Activated CD4-positive, alpha-beta T cell treated with anti-CD3 and anti-CD28 coated beads, Interleukin-2, amount 50 U/mL, for 1 hour (primary cell): ENCODE measurements at places on chromosomes 3 and 15.

- no peak for DNase-seq
Observed at GRCh38 chr15:83871808-83872559, 218.1 kb downstream of the ADAMTSL3 start.

DNA sequence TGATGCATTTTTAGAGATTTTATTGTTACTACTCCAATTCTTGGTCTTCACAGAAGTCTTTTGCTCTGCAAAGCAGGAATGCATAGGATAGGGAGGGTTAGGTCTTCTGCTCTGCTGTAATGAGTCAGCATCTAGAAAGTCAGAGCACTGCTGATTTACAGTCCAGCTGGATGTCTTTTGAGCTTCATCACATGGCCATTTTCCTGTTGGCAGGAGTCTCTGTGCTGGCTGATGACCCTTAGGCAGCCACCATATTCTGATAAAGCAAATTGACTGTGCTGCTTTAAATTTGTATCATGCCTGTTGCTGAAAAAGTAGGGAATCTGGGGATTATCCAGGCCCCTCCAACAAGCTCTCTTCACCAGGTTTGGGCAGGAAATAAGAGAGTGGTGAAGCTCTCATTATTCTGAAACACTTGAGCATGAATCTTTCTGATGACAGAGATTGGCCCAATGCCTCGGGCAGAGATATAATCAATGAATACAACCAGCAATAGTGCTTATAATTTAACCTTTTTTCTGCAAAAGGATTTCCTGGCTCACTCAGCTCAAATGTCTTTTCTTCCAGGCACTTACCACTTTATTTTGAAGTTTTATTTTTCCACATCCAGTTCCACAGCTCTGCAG lies 9.7 kb upstream of the CRBN start:
- no peak for DNase-seq

DNA sequence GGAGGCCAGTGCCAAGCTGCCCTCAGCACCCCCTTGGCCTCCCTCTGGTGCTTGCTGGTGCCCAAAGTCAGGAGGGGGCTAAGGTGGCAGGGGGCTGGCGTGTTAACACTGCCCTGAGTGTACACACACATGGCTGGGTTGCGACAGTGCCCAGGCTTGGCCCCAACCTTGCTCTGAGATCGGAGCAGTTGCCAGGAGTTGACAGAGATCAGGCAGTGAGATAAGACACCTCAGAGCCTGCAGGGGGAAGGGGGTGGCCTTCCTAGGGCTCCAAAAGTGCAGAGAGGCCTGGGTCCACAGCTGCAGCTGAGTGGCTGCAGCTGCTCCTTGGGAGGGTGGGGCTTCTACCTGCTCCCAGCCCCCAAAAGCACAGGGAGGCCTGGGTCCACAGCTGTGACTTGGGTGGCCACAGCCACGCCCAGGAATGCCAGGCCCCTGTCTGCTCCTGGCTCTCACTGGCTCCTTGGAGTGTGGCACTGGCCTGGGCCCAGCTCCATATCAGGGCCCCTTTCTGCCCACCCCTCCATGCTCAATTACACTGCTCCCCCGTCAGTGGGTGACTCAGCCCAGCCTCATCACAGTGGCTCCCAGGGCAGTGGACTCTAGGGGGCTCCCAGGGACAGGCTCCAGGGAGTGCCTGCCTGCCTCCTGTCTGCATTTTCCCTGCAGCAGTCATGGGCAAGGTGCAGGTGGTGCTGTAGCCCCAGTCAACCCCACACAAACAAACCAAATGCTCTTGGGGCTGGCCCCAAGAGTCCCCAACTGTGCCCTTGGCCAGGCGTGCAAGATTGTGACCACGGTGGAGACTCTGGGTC lies 56.4 kb upstream of the C15orf39 start:
- DNase-seq: no peak

- peak; percentile 5 for DNase-seq
Observed at GRCh38 chr3:129974833-129975704, 549 bp downstream of the TRH start.

GRCh38 chr3:55459838-55460237 lies 27.3 kb downstream of the WNT5A start:
- DNase-seq: no peak

DNA sequence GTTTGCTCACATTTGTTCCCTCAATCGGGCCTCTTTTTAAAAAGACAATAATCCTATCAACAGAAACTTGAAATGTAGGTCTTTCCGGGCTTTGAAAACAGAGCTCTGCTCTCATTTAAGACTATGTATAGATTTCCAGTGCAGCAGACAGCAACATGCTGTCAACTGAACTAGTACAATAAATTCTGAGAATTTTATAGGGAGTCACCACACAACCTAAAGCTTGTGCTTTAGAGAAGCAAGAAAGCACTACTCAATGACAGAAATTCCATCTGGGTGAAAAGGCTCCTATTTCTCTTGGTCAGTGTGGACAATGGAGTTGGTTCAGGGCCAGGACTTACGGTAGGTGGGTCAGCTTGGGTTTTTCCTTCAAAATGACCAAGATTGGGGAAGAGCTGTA lies 583.5 kb downstream of the ROBO1 start:
- no peak for DNase-seq

GRCh38 chr15:64731012-64731804 lies 44.2 kb downstream of the RBPMS2 start:
- peak; percentile 89 for DNase-seq

- DNase-seq: no peak
Observed at GRCh38 chr3:16059711-16060357, 114.6 kb upstream of the GALNT15 start.
